Memory B cell (primary cell): ENCODE measurements at places on chromosomes 5 and 9.
A peak's percentile ranks its signal among the peaks of the same experiment; 100 is the strongest.

DNA sequence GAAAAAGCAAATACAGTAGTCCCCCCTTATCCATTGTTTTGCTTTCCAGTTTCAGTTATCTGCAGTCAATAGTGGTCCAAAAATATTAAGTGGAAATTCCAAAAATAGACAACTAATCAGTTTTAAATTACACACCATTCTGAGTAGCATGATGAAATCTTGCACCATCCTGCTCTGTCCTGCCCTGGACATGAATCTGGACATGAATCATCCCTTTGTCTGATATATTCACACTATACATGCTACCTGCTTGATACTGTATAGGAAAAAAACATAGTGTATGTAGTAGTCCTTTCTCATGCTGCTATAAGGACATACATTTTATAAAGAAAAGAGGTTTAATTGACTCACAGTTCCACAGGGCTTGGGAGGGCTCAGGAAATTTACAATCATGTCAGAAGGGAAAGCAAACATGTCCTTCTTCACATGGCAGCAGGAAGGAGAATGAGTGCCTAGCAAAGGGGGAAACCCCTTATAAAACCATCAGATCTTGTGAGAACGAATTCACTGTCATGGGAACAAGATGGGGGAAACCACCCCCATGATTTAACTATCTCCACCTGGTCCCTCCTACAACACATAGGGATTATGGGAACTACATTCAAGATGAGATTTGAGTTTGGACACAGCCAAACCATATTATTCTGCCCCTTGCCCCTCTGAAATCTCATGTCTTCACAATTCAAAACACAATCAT is 153.9 kb downstream of the ARRDC3 start:
- no peaks in the 10 kb centered on the region for H3K4me1 ChIP-seq
- H3K4me3 ChIP-seq, result no peak overlapping the region
- peaks cover 8% of the 10 kb centered on the region for H3K27me3 ChIP-seq
- DNase-seq, result no peak

GRCh38 chr5:159163027-159163700 is 46.2 kb downstream of the RNF145 start:
- H3K4me3 ChIP-seq, result no peak overlapping the region
- H3K36me3 ChIP-seq, result peaks cover 22% of the 10 kb centered on the region
- H3K4me1 ChIP-seq, result peaks cover 2% of the 10 kb centered on the region
- peak overlapping the region; percentile 7 for H3K27ac ChIP-seq
- DNase-seq, result no peak

GRCh38 chr5:8851101-8851500 is 694.8 kb downstream of the SEMA5A start:
- no peaks in the 10 kb centered on the region for H3K27me3 ChIP-seq
- no peak for DNase-seq
- H3K4me3 ChIP-seq, result no peak overlapping the region

- H3K36me3 ChIP-seq, result peaks cover 2% of the 10 kb centered on the region
- H3K27ac ChIP-seq, result no peak overlapping the region
- peaks cover 23% of the 10 kb centered on the region for H3K4me1 ChIP-seq
- peak overlapping the region; percentile 84 for H3K4me3 ChIP-seq
- H3K27me3 ChIP-seq, result no peaks in the 10 kb centered on the region
- DNase-seq, result no peak
Observed at GRCh38 chr9:136437839-136438547, 1.7 kb downstream of the INPP5E start.

GRCh38 chr9:131276891-131277286 is 579 bp upstream of the FAM78A start:
- H3K27ac ChIP-seq, result no peak overlapping the region
- DNase-seq, result no peak
- H3K4me3 ChIP-seq, result peak overlapping the region; percentile 50
- H3K27me3 ChIP-seq, result peaks cover 2% of the 10 kb centered on the region

GRCh38 chr9:82128011-82128696 is 139.6 kb downstream of the SPATA31D1 start:
- no peaks in the 10 kb centered on the region for H3K36me3 ChIP-seq
- H3K27me3 ChIP-seq, result no peaks in the 10 kb centered on the region
- H3K4me1 ChIP-seq, result peaks cover 32% of the 10 kb centered on the region
- H3K4me3 ChIP-seq, result peak overlapping the region; percentile 21
- peak overlapping the region; percentile 90 for H3K27ac ChIP-seq

DNA sequence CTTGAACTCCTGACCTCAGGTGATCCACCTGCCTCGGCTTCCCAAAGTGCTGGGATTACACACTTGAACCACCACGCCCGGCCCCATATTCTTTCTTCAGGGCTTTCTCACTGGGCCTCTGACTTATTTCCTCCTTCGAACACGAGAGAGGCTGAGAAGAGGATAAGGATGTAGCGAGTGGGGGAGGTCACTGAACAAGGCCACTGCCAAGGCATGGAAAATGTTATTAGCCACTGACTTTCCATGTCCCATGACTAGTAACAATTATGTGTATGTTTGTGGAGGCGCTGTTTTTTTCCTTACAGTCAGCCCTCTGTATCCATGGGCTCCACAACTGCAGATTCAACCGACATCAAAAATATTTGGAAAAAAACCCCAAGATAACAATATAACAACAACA is 12.3 kb upstream of the FCHSD1 start:
- H3K27ac ChIP-seq, result no peak overlapping the region
- peaks cover 2% of the 10 kb centered on the region for H3K27me3 ChIP-seq
- H3K36me3 ChIP-seq, result peaks cover 3% of the 10 kb centered on the region
- H3K4me1 ChIP-seq, result peaks cover 3% of the 10 kb centered on the region
- no peak for DNase-seq
- H3K4me3 ChIP-seq, result no peak overlapping the region
